Stimulated activated CD8-positive, alpha-beta memory T cell treated with anti-CD3 and anti-CD28 coated beads, Interleukin-2, amount 100 ng/mL, for 1 hour (primary cell): ENCODE measurements at places on chromosomes 6 and 20.

GRCh38 chr6:43491750-43492661, 14.6 kb downstream of the TJAP1 start:
- no peak for DNase-seq

DNA sequence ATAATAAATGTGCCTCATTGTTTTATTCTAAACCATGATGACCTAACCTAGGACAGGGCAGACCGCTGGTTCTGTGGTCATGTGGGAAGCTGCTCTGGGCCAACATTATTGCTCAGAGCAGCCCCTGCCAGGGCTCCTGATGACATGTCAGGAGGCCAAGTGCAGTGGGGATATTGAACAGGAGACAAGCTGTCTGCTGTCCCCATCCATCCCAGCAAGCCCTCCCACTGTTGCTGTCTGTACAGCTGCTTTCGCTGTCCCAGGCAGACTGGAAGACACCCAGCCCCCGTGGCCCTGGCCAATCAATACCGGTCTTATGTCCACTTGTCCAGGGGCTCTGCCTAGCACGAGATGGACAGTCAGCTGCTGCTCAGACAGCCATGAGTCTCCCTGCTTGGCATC, 43.2 kb upstream of the FNDC1 start:
- no peak for DNase-seq

DNA sequence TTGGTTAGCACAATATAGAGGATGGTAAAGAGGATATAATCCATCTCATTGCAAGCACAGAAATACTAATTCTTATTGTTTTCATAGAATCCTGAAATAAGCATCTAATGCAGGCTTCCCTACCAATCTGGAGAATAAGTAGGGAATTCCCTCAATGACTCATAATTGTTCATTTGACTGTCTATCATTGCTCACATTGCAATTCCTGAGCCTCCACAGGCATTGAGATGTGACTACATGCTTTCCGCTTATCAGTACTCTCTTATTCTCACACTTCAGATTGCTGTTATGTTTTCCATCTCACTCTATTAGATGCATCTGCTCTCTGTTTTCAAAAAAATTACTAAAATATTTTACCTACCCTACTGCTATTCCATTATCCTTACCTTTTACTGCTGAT, 216.2 kb upstream of the PRSS16 start:
- DNase-seq: no peak

DNA sequence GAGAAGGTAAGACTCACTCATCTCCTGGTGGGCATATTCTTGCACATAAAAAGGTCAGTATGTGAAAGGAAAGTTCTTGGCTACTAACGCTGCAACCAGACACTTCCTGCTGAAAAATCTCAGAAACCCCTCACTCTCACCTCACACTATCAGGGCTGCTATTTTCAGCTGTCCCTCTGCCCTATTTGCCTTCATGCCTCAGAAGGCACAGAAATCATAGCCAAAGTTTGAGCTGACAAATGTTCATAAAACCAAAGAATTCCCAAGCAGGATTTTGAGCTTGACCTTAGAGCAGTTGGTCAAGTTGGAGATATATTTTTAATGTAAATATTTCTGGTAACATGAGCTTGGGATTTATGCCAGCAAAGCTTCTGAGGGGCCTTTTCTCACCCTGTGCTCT, 806.2 kb downstream of the MAFB start:
- DNase-seq: no peak

GRCh38 chr20:17456279-17456678, 74.9 kb downstream of the BFSP1 start:
- no peak for DNase-seq

GRCh38 chr6:162713974-162714780, 13.4 kb downstream of the PRKN start:
- no peak for DNase-seq

DNA sequence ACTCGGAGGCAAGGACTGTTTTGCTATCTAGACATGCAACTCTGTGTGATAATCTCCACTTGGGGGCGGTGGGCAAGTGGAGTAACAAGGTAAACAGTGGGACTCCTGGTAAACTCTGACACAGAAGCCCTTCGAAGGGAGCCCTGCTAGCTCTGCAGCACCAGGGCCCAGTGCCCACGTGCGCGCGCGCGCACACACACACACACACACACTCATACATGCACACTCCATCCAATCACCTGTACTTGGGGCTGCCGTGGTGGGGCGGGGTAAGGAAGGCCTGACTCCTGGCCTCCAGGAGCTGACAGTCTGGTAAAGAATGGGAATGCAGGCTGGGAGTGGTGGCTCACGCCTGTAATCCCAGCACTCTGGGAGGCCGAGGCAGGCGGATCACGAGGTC, 36.4 kb downstream of the TAF4 start:
- no peak for DNase-seq

GRCh38 chr20:25281541-25281991, 33.7 kb downstream of the PYGB start:
- no peak for DNase-seq

DNA sequence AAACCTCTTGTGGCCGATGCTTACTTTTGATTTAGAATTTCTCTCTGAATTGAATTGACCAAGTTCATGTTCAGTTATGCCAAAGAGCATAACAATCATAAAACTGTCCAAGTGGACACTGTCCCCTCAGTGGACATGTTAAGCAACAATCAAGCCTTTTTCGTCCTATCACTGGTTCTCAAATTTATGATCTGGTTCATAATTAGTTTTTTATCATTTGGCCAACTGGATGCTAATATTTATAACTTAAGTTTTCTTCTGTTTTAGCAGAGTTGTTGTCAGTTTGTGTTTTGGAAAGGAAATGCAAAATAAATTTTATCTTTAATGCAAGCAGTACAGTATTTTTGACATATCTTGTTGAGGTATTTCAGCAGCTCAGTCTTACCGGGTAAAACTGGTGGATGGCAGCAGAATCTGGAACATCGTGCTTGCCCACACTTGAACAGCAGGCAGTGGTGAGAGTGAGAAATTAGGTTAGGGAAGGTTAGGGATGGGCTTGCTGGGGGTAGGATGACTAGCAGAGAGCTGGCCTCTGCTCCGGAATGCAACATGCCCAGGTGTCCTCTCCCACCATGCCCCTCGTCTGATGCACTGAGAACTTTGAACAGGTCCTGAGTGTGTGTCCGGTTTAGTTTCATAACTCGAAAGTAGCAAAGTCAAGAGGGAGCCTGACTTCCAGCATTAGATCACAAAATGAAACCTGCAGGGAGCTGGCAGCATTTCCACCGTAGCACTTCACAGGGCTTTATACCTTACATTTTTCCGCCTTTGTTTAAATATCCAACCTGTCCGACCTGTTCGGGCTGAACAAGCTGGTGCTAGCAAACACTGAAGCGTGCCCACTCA, 93.1 kb downstream of the RREB1 start:
- no peak for DNase-seq

DNA sequence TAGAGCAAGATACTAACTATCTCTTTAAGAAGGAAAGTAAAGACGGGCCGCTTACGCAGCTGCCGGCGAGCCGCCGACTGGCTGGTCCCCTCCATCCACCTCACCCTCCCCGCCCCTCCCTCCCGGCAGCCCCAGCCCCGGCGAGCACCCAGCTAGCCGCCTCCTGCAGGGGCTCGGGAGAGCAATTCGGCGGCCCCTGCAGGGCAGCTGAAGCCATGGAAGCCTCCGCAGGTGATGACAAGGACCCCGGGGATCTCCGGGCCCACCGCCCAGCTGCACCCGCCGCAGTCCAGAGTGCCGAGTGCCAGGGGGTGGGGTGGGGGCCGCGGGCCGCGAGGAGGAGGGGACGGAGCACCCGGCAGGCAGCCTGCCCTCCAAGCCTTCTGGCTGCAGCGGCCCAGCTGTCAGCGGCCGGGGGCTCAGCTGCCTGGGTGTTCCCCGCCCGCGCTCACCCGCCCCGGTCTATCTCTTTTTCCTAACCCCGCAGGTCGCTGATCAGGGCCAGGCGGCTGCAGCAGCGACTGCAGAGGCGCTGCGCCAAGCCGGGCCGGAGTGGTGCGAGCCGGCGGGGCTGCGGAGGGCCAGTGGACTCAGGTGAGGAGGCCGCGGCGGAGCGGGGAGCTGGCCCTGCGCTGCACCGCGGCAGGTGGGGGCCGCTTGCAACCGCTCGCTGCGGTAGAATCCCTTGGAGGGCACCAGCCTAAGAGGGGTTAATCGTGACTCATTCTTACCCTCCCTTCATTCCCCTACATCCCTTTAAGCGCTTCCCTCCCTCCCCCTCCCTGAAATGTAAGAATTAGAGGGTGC, at the start of gene SNPH:
TSS of gene SNPH (plus strand) at position 128 of the 807 bp plus-strand sequence. CDS start 29,946 bp downstream, outside the sequence.
- peak; percentile 58 for DNase-seq

DNA sequence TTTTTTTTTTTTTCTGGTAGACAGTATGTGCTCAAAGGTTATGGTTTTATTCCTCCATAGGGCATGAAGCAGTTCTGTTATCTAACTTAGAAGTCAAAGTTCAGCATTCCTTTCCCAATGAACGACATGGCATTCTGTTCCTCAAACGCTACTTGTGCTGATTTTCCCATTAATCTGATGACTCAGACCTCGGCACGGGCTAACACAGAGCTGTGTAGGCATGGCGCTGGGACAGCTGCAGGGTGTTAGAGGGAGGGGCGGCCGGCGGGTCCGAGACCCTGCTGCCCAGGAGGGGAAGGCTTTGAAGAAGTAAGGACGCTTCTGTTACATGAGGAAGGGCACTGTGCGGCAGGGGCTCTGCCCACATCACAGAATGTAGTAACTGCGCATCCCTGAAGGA, 93.6 kb upstream of the AGPAT4 start:
- no peak for DNase-seq

DNA sequence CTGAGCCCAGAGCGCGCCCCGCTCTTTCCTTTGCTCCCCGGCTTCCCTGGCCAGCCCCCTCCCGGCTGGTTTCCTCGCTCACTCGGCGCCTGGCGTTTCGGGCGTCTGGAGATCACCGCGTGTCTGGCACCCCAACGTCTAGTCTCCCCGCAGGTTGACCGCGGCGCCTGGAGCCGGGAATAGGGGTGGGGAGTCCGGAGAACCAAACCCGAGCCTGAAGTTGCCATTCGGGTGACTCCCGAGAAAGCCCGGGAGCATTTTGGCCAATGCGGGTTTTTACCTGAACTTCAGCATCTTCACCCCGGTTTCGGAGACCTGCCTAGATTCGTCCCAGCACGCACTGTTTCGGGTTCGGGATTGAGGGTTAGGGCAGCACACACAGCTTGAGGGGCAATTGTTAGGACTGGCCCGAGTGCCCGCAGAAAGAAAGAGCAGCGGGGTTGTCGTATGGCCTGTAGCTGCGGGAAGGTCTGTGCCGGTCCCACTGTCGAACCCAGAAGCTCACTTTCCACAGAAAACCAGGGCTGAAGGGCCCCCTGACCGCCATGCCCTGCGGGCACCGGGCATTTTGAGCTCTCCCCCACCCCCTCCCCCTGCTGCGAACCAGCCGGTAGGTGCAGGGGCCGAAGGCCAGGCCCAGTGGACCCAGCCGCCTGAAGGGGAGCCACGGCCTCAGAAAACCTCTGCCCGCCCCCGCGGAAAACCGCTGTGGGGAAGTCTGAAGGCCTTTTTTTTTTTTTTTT, 2.1 kb downstream of the FOXP4 start:
- DNase-seq: no peak

GRCh38 chr6:84498905-84499304, 265.5 kb downstream of the TBX18 start:
- no peak for DNase-seq

DNA sequence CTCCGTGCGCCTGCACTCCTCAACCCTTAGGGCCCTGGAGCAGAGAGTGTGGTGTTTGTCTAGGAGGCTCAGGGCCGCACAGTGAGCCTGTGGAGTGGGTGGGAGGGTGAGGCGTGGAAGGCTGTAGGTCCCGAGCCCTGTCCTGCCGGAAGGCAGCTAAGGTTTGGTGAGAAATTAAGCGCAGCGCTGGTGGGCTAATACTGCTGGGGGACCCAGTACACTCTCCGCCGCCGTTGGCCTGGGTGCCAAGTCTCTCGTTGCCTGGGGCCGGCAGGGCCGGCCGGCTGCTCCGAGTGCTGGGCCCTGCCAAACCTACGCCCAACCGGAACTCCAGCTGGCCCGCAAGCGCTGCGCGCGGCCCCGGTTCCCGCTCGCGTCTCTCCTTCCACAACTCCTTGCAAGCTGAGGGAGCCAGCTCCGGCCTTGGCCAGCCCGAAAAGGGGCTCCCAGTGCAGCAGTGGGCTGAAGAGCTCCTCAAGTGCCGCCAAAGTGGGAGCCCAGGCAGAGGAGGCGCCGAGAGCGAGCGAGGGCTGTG, 40.4 kb upstream of the MCUR1 start:
- DNase-seq: no peak

DNA sequence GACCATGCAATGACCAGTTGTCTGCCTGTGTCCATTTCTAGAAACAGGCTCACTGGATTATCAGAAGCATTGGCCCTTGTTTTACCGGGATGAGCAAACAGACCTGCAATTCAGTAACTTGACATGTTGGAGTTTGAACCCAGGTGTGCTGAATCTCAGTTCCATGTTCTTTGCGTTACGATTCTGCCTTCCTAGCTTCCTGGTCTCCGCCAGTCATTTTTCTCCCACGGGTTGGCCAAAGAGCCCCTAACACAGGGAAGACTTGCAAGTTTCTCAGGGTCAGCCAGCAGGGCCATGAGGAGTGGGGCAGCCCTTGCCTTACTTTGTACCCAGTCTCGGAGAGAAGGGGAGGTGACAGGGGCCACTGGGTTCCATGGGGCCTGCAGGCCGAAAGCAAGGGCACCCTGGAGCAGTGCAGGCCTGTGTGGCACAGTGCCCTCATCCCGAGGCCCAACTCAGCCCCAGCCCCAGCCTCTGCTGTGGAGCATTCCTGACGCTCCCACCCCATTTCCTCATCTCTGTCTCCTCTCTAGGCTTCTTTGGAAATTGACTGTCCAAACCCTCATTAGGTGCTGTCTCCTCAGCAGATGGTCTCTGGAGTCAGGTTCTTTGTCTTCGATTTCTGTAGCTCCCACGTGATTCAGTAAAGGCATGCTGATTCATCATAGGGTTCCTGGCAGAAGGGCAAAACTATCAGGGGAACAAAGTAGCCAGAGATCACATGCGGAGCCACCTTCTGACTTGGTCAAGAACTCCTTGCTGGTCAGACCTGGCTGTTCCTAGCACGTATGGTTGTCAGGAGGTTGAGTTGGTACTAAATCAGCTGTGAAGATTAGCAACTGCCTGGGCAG, 23.6 kb downstream of the CDS2 start:
- no peak for DNase-seq

GRCh38 chr6:45966340-45966739, 49.3 kb downstream of the CLIC5 start:
- no peak for DNase-seq

GRCh38 chr20:61407561-61407960, 155.5 kb downstream of the CDH4 start:
- no peak for DNase-seq

DNA sequence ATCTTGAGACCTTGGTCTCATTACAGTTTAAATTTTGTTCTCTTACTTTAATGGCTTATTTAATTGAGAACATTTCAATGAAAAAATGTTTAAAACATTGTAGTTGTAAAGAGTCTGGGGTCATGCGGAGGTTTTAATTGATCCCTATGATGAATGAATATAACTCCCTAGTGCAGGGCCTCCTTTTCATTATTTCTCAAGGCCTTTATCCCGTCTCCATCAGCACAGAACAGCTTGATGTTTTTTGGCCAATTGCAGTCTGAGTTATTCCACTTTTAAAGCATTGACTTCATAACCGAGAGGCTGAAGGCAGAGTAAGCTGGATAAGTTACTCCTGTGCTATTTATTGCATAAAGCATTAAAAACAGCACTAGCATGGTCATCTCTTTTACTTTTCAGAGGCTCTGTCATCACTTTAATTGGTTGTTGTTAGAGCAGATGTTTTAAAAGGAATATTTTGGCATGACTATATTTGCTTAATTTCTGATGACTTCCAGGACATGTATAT, 83.4 kb downstream of the DTD1 start:
- no peak for DNase-seq
